ENCODE measurements at places on chromosomes 2 and 18.

DNA sequence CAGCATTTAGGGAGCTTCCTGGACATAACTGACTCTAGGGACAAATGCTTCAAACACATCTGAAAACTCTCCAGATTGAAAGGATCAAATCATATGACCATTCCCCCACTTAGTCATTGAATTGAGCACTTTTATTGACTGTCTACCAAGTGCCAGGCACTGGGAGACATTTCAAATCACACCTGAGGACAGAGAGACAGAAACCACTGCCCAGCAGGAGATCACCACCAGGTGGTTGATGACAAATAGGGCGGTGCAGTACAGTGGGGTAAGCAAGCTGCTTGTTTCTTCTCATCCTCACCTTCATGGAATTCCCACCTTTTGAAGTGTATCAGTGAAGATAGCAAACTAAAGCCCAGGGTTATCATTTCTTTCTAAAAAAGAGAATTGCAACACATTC lies 19.0 kb upstream of the CXCR4 start:
- DNase-seq, result no peak

DNA sequence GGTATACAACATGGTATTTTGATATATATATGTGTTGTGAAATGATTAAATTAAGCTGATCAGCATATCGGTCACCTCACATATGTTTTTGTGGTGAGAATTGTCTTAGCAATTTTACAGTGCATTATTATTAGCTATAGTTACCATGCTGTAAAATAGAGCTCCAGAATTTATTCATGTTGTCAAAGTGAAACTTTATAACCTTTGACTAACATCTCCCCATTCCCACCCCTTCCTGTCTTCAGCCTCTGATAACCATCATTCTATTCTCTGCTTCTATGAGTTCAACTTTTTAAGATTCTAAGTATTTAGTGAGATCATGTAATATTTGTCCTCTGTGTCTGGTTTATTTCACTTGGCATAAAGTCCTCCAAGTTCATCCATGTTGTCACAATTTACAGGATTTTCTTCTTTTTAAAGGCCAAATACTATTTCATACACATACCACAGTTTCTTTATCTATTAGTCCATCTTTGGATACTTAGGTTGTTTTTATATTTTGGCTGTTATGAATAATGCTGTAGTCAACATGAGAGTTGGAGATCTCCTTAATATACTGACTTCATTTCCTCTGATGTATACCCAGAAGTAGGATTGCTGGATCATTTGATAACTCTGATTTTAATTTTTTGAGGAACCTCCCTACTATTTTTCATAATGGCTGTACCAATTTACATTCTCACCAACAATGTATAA lies 30.3 kb downstream of the NCOA1 start:
- DNase-seq, result no peak

DNA sequence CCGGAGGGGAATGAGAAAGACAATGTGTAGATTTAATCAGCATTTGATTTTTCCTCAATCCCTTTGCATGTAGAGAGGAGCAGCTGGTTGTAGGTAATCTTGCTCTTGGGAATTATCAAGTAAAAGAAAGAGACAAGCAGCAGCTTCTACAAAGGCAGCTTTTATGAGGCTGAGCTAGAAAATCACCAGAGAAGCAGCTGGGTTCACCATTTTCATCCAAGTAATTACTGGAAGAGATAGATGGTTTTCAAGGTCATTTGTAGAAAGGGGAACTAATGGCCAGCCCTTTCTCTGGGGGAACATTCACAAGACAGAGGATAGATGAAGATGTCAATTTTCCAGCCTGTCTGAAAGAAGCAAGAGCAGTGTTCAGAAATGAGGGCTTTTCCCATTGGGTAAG lies 113.0 kb downstream of the RND3 start:
- DNase-seq, result no peak

DNA sequence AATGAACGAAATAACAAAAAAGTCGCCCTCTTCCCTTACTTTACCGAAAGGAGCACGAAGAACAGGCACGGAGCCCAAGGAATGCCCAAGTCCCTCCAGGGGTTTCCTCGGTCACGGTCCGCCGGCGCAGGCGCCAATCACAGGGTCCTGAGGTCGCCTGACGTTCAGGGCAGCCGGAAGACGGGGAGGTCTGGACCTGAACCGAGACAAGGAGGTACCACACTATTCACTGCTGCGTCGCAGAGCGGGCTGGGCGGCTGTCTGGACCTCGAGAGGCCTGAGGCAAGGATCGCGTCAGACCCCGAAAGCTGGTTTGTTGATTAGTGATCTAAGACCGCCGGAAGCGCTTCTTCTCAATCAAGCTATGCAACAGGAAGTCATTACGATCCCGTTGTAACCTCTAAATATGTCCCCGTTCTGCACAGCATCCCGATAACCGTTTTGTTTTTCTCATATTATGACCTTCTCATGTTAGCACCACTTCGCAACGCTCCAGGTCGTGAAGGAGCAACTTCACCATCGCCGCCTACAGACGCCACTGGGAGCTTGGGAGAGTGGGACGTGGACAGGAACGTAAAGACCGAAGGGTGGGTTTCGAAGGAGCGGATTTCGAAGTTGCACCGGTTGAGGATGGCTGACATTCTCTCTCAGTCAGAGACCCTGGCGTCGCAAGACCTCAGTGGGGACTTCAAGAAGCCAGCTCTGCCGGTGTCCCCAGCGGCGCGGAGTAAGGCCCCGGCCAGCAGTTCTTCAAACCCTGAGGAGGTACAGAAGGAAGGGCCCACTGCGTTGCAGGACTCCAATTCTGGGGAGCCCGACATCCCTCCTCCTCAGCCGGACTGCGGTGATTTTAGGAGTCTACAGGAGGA lies at the start of the genes SLC4A1AP and SUPT7L:
Gene SLC4A1AP (plus strand): TSS at position 605 of the 869 bp plus-strand sequence. CDS start 26 bp downstream, at position 631.
Gene SUPT7L (minus strand): TSS at position 330 of the 869 bp plus-strand sequence. CDS start 1,422 bp downstream, outside the sequence.
- peak; percentile 88 for DNase-seq
